ENCODE measurements at places on chromosomes 11 and 22.

- DNase-seq: no peak
These were observed 11.3 kb downstream of the MUC5B start for GRCh38 chr11:1234054-1234720.

GRCh38 chr11:96293109-96293508, 49.9 kb downstream of the MAML2 start:
- no peak for DNase-seq

- no peak for DNase-seq
These were observed 495 bp downstream of the GPR137 start for GRCh38 chr11:64285885-64286800.

GRCh38 chr11:17637901-17638300, 81.5 kb upstream of the MYOD1 start:
- DNase-seq: no peak

DNA sequence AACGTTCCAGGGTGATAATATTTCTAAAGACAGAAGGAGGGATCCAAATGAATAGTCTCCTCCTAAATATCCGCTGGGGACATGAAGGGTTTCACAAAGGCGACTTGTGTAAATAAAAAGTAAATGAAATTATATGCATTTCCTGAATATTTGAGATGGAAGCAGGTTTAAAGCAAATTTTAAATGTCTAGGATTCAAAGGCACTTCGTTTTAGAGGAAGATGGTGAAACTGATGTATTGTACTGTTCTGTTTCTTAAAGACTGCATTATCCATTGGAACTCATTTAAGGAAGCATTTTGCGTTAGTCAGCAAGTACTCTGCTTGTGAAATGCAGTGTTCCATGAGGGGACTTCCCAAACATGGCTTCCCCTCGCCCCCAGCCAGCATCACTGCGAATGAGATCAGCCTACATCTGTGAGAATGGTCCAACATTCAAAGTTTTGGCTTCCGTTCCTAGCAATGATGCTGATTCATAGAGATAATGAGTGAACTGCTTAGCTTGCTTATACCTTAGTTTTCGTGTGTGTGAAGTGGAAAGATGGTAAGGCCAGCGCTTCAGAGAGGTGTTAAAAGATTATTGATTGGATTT, 1.5 kb downstream of the RAB39A start:
- DNase-seq: no peak

- DNase-seq: no peak
These were observed 33.4 kb downstream of the FDX1 start for GRCh38 chr11:110463153-110463552.

- DNase-seq: no peak
These were observed 62.9 kb upstream of the PRODH start for GRCh38 chr22:18999008-18999407.

DNA sequence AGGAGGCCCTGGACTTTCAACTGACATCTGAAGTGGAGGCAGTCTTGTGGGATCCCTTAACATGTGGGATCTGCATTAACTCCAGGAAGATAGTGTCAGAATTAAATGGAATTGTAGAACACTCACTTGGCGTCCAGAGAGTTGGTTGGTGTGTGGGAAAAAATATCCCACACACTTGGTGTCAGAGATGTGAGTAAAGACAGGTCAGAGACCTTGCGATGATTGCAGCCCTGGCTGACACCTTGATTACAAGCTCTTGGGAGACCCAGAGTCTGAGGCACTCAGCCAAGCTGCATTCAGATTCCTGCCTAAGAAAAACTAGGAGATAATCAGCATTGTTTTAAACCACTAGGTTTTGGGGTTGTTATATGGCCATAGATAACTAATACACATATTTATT, 7.2 kb upstream of the TPCN2 start:
- no peak for DNase-seq

- no peak for DNase-seq
These were observed 60.5 kb downstream of the CD82 start for GRCh38 chr11:44625759-44626523.

DNA sequence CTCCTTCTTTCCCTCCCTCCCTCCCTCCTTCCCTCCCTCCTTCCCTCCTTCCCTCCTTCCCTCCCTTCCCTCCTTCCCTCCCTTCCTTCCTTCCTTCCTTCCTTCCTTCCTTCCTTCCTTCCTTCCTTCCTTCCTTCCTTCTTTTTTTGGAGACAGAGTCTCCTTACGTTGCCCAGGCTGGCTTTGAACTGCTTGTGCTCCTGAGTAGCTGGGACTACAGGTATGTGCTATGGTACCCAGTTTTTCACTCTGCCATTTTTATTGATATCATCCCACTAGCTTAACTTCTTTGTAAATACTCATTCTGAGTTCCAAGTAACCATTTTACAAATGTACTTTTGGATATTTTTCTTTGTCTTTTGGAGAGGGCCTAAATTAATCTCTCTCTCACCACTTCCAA, 336.8 kb upstream of the DDI1 start:
- DNase-seq: no peak

- DNase-seq: no peak
These were observed 9.4 kb downstream of the A4GALT start for GRCh38 chr22:42711281-42711731.

DNA sequence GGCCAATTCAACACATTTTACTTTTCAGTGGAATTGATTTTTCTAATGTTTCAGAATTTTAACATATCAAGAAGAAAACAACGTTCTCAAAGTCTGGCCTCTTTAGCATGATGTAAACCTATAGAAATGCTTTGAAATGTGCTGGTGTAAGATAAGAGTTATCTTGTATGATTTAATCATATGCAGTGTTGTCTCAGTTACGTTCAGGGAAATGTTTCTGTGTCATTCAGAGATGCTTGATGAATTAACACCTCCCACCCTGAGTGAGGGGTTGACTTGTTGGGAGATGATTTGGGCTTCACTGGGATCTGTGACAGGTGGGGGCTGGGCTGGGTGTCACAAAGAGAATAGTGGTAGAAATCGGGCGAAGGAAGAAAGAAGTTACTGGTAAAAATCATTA, 15.7 kb upstream of the MYO18B start:
- DNase-seq: no peak

- no peak for DNase-seq
These were observed 35.8 kb upstream of the HMOX1 start for GRCh38 chr22:35344956-35345690.

DNA sequence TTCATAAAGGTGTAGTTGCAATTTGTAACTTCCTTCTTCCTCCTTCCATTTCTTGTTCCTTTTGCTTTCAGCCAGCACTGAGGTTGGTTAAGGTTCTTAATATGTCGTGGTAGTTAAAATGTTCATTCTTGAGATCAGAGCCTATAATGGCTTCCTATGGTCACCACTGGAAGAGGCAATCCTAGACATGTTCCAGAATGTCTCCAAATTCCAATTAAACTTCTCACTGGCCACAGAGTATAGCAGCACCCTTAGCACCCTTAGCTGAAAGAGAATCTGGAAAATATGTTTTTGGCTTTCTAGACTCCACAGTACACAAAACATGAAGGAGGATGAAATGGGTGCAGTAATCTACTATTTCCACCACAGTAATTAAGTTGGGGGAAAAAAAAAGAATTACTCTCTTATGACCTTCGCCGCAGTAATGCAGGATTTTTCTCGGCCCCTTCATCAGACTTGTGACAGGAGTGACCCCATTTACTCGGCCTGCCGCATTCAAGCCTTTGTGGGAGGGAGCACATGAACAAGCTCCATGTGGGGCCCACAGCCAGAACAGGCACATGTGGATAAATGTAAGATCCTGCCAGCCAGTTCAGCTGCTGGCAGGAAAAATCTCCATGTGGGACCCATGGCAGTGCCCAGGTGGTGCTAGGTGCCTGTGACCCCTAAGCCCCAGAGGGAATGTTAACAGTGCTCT, 348.8 kb upstream of the ARHGAP42 start:
- DNase-seq: no peak

- no peak for DNase-seq
These were observed 473.7 kb downstream of the JRKL start for GRCh38 chr11:96863520-96863919.

GRCh38 chr22:30251711-30252110, 5.2 kb upstream of the LIF start:
- DNase-seq: no peak

GRCh38 chr22:44026630-44027511, 2.8 kb downstream of the PARVB start:
- DNase-seq: peak; percentile 25

DNA sequence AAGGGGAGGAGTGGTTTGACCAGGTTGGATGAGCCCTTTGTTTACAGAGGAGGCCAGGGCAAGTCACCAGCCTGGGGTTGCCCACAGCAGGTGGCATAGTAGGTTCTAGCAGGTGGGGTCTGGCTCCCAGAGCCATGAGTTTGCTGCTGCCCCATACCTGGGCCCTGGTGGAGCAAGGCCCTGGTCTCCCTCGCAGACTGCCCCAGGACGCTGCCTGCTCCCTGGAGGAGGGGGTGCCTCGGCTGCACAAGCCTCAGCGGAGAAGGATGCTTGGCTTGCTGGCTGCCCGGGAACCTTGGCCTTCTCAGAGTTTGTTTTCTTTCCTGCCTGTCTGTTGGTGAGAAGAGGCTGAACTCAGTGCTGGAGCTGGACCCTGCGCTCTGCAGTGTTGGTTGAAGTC, 54.9 kb downstream of the LRP5 start:
- DNase-seq: no peak

DNA sequence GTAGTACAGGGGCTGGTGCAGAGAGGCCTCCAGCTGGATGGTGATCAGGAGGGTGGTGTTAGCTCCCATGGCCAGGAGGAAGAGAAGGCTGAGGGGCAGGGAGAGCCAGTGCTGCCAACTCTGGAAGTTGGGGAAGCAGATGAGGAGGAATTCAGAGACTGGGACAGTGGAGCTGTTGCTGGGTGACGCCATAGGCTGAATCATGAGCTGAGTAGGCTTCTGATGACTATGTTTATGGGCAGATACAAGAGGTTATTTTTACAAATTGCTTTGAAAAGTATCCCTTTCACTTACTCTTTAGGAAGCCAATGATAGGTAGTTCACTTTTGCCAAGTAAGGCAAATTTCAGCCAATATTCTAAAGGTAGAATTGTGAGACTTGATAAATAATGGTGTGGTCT, 3.1 kb downstream of the OR56A1 start:
- no peak for DNase-seq

DNA sequence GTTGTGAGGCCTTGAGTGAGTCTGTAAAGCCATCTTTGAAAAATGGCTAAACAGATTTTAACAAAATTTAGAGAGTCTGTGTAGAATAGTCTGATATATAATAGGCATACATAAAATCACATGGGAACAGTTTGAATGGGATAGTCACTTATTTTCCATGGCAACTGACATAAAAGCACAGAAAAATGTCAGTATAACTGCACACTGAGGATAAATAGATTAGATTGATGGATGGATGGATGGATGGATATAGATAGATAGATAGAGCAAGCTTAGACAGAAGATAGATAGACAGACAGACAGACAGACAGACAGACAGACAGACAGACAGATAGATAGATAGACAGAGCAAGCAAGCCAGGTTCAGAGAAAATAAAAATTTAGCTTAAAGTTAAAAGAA, 660.2 kb upstream of the API5 start:
- no peak for DNase-seq

DNA sequence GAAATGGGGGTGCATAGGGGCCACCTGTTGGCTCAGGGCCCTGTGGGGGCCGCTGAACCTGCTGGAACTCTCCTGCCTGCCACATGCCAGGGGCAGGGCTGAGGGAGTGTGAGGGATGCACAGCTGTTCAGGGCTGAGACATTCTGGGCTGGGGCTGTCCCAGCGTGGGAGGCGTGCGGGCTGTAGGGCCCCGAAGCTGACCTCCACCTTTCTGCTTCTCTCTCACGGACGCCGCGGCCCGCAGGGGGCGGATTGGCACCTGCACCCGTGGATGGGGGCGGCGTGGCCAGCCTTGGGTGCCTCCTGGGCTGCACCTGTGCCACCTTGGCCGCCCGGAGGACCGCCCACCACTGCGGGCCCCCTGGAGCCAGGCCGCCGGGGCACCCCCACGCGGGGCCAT, 4.1 kb downstream of the CCDC188 start:
- no peak for DNase-seq

GRCh38 chr11:69199583-69200315, 44.0 kb downstream of the SMIM38 start:
- DNase-seq: no peak

DNA sequence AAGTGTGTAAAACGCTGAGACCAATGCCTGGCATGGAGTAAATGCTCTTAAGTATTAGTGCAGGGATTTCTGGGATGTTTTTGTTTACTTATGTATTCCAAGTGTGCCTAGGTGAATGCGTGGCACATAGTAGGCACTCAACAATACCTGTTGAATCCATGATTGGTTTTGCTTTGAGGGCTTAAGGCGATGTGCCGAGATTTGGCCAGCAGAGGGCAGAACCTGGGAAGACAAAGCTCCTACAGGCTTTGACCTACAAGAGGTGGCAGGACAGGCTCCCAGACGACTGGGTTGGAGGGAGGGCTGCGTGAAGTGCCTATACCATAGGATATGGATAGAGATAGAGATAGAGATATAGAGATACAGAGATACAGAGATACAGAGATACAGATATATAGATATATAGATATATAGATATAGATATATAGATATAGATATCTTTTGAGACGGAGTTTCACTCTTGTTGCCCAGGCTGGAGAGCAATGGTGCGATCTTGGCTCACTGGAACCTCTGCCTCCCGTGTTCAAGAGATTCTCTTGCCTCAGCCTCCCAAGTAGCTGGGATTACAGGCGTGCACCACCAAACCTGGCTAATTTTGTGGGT, 13.9 kb downstream of the KCNE3 start:
- DNase-seq: peak; percentile 28

DNA sequence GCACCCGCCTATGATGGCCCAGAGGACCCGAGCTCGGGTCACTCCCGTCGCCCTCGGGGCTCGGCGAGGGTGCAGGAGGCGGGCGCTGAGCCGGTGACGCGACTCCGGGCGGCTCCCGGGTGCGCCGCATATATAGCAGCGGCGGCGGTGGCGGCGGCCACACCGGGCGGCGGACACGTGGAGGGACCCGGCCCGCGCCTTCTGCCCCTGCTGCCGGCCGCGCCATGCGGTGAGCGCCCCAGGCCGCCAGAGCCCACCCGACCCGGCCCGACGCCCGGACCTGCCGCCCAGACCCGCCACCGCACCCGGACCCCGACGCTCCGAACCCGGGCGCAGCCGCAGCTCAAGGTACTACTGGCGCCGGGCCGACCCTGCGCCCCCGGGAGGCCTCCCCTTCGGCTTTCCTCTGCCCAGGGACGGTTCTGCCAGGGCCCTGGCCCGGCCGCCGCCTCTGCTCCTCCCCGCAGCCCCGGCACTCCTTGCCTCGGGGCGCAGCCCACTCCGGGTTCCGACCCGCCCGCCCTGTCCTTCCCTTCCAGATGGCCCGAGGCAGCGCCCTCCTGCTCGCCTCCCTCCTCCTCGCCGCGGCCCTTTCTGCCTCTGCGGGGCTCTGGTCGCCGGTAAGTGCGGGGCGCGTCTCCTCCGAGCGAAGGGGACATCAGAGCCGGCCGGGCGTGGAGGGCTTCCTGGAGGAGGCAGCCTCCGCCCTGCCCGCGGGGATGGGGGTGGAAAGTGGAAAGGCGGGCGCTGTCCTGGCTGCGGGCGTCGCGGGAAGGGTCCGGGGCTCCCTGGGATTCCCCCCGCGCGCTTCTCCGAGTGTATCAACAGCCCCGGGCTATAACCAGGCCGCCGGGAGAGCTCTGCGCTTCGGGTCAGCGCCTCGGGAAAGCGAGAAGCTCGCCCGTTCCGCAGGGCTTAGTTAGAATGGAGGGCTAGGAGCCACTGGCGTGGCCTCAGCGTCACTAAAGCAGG, at the start of gene GAL:
GAL (plus strand) TSS at position 160 of the 972 bp plus-strand sequence; CDS start at position 540, 380 bp downstream.
- DNase-seq: no peak
